ENCODE measurements at places on chromosomes 11 and 22.
A peak's percentile ranks its signal among the peaks of the same experiment; 100 is the strongest.

DNA sequence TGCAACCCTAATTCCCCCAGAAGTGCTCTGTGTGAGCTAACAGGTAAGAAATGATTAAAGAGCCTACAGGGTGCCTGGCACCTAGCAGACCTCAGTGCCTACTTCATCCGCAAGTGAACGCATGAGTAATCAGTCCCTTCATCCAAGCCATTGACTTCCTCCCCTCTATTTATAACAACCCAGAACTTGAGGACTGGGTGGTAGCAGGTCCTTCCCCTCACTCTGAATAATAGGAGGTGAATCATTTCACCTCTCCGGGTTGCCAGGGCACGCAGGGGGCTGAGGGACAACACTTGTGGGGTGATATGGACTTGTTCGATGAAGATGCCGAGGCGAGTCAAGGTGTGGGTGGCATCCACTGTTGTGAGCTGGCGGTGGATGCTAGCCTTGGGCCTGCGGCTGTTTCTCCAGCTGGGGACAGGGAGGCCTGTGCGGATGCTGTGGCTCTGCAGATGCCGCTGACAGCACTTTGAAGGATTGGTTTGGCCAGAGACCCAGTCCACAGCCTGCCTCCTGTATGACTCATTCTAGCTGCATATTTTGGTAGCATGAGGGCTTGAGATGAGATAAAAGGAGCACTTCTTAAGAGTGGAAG lies 11.7 kb upstream of the SORL1-AS1 start:
- DNase-seq = no peak

DNA sequence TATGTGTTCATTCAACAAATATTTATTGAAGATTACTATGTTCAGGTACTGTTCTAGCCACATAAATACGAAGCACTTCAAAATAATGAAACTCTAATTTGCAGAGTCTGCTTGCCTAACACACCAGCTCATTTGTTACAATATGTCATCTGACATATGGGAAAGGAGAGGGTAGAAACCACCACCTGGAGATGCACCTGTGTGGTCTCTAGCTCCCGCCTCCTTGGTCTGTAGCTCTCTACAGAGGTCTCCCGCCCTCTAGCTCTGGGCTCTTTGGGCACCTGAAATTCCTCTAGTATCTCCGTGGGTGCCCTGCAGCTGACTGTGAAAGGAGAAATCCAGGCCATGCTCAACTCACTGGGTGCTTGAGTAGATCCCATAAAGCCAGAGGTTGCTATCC lies 51.4 kb upstream of the DBX1 start:
- no peak for DNase-seq

GRCh38 chr11:27218421-27219038 lies 144.5 kb downstream of the CCDC34 start:
- no peak for DNase-seq

DNA sequence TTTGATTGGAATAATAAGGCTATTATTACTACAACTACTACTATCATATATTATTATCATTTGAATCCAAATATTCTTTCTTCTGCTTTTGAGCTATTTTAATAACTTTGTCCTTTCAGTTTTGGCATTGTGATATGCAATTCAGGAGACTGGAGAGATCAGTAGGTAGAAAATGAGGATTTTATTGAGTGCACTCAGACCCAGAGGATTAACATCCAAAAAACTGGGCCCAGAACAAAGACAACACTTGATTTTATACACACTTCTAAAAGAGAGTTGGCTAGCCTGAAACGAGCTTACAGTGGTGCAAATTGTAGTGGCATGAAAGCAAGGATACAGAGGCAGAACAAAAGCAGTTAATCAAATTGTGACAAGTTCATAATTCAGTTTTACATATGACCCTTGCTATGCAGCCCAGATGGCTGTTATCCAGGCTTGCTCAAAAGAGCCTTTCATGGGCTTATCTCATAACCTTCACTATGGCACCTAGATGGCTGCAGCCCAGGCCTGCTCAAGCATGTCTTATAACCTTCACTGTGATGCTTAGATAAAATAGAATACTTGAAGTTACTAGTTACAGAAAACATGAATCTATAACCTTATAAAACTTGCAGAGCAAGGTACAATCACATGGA lies 796.3 kb upstream of the RAG2 start:
- no peak for DNase-seq

- DNase-seq = no peak
These were observed 31.8 kb upstream of the FBLN1 start for GRCh38 chr22:45470871-45471270.

- DNase-seq = no peak
These were observed 13.2 kb downstream of the MPZL3 start for GRCh38 chr11:118238929-118239328.

GRCh38 chr11:58640386-58641023 lies 18.0 kb downstream of the CNTF start:
- DNase-seq = no peak

DNA sequence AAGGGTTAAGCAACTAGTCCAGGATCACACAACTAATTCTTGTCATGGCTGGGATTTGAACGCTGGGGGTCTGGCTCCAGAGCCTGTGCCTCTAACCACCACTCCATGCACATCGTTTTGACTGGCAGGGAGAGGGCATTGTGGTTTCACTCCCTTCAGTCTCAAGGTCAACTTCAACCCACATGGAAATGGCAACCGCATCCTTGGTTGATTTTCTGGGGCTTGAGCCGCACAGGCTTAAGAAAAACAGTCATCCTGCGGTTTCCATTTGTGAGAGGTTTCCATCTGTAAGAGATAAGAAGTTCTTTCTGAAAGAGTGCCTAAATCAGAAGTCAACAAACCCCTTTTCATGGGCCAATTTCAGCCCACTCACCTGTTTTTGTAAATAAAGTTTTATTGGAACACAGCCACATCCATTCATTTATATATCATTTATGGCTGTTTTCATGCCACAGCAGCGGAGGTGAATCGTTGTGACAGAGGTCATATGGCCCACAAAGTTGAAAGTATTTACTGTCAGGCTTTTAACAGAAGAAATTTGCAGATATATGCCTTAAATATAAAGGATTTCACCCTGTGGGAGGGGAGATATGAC lies 65.7 kb downstream of the SGSM1 start:
- no peak for DNase-seq

DNA sequence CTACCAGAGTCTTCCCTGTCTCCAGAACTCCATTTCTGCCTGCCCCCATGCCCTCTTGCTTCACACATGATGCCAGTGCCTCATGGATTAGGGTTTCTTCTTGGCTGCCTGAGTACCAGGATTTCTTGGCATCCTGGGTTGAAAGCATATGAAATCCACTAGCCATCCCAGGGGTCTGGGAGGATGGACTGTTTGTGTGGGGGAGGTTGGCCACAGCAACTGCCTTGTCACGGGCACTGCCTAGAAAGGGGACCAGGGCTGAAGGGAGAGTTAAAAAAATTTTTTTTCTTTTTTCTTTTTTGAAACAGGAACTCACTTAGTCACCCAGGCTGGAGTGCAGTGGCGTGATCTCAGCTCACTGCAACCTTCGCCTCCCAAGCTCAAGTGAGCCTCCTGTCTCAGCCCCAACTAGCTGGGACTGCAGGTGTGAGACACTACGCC lies 4.2 kb downstream of the USP35 start:
- DNase-seq = no peak

DNA sequence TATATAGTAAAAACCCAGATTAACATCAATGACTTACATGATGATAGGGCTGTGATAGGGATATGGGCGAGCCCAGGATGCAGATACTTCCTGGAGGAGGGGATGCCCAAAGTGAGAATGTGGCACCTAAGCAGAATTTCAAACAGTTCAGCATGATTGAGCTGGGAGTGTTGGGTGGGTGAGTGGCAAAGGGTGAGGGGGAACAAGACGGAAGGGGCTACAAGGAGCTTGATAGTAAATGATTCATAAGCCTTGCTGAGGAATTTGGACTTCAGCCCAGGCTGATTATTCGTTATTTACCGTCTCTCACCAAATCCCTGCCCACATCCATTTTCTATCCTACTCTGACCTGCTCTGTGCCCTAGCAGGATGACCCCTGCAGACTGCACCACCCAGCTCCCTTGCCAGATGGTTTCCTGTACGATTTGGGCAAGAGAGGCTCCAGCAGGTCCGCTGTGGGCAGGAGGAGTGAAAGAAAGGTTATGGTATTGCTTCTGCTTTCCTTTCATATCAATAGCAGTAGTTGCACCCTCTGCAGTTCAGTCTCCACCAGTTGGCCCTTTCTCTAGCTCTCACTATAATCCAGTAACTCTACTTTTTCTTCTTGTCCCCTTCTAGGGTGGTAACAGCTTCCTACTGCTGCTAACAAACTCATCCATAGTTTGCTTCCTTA lies 30.3 kb upstream of the SIK2 start:
- no peak for DNase-seq

DNA sequence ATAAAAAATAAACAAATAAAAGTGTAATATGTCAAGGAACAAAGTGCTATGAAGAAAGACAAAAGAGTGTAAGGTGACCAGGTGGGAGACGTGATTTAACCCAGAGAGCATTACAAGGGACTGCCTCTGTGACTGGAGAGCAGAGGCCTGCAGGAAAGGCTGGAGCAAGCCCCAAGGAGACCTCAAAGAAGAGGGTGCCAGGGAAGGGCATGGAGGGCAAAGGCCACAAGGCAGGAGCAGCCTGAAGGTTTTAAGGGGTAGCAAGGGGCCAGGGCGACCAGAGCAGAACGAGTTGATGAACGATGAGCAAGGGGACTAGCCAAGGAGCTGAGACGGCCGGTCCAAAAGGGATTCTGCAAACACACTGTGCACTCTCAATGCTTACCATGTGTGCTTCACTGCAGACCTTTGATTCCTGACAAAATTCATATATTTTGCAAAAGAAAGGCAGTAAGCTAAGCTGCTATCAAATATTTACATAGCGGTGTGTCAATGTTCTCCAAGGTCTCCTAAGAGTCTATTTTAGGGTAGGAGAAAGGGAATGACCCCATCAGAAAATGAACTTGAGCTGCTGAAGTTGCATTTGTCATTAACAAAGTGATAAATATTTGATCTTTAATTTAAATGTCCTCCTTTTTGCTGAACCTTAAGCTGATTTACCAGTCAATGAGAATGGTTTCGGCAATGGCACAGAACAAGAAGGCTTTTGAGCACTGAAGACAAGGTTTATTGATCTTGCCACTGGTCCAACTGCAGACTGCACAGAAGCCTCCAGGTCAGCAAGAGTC lies 50.5 kb downstream of the SMCO4 start:
- DNase-seq = no peak

GRCh38 chr11:11569936-11570491 lies 51.8 kb downstream of the GALNT18 start:
- no peak for DNase-seq

GRCh38 chr22:35018995-35019394 lies 47.0 kb upstream of the ISX start:
- DNase-seq = no peak

DNA sequence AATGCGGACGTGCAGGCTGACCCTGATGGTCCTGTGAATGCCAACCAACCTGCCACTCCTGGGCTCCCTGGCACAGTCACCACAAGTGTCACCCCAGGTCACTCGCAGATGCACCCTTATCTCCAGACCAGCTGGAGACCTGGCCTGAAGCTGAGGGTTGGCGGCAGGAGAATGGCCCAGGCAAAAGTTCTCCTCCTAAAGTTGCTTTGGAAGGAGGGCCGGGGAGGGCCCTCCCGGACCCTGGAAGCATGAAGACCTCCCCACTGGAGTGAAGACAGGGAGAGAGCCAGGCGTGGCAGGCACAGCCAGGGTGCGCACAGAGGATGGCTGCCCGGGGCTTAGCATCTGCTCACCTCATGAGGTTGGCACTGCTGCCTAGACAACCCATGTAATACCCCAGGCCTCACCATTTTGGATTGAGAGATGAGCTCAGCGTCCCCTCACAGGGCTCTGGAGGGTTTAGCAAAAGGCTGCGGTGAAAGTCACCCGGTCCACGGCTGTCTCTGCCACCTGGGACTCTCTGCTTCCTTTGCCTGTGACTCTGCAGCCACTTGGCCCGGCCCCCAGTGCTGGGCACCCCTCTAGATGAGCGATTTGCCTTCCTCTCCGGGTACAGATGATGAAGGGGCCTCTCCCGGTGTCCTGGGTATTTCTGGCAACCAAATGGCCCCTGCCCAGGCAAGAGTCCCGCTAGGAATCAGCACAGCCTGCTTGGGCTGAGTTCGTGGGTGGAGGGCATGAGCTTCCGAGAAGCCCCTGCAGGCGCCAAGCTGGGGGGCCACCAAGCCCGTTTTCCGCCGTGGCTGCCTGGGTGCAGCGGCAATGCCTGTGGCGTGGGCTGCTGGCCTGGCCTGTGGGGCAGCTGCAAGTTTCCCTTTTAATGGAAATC lies 48.3 kb upstream of the SEPTIN5 start:
- DNase-seq = no peak

GRCh38 chr11:61571337-61571736 lies 9.5 kb downstream of the SYT7 start:
- no peak for DNase-seq

- no peak for DNase-seq
These were observed 12.0 kb upstream of the GAB2 start for GRCh38 chr11:78429660-78430059.

DNA sequence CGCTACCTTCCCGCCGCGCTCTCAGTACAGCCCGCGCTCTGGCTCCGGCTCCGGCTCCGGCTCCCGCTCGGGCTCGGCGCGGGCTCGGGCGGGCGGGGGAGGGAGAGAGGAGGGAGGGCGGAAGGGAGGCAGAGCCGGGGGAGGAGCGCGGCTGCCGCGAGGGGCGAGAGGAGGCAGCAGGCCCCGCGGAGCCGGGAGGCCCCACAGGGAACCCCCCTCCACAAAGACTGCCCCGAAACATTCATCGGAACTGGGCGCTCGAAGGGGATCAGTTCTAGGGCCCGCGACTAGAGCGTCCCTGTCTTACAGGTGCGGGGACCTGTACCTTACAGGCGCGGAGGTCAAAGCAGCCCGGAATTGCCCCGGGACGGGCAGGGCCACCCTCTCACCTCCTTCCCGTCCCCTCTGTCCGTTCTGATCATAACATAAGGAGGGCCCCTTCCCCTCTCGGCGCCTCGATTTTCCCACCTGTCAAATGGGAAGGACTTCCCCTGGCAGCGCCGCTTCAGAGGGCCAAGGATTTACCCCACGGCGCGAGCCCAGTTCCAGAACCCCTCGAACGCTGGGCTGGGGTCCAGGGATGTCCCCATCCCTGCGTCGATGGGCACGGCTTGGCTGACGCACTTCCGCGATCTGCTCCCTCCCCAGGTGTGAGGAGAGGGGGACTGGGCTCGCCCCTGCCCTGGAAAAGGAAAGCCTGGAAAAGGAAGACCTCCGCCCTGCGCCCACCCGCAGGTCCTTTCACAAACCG lies at the start of gene SHISA8:
SHISA8 (minus strand) TSS at position 40 of the 751 bp plus-strand sequence. CDS start 407 bp downstream, outside the sequence.
- peak; percentile 89 for DNase-seq

- DNase-seq = peak; percentile 49
These were observed 705 bp upstream of the CAPN1 start for GRCh38 chr11:65180877-65181568.
